Tibial artery (tissue), 4 donors: ENCODE measurements at places on chromosomes 13 and 19.

GRCh38 chr19:3459089-3459881, 21.0 kb downstream of the SMIM24 start:
- peak; percentile 94 for DNase-seq

DNA sequence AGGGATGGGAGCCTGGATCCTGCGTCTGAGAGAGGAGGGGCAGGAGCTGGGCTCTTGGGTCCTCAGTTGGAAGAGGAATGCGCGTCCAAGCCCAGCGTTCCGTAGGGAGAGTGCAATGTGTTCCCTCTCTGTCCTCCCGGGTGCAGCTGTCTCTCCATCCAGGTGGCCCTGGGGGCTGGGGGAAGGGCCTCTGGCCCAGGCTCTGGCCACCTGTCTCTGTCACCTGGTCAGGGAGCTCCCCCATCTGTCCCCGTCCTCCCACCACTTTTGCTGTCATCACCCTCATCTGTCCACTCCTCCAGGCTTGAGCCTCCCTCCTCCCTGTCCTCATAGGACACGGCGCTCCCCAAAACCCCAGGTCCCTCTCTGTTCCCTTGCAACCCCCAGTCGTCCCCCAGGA, 3.7 kb upstream of the SBK2 start:
- DNase-seq, result no peak

DNA sequence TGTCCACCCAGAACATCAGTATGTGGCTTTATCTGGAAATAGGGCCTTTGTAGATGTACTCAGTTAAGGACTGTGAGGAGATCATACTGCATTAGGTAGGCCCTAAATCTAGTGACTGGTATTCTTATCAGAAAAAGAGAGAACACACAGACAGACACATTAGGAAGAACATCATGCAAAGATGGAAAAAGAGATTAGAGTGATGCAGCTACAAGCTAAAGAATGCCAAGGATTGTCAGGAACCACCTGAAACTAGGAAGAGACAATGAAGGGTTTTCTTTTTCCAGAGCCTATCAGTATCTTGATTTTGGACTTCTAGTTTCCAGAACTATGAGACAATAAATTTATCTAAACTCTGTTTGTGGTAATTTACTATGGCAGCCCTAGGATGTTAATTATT, 15.0 kb upstream of the DZIP1 start:
- DNase-seq, result no peak

- DNase-seq, result no peak
Observed at GRCh38 chr13:97267418-97268059, 45.4 kb downstream of the MBNL2 start.

DNA sequence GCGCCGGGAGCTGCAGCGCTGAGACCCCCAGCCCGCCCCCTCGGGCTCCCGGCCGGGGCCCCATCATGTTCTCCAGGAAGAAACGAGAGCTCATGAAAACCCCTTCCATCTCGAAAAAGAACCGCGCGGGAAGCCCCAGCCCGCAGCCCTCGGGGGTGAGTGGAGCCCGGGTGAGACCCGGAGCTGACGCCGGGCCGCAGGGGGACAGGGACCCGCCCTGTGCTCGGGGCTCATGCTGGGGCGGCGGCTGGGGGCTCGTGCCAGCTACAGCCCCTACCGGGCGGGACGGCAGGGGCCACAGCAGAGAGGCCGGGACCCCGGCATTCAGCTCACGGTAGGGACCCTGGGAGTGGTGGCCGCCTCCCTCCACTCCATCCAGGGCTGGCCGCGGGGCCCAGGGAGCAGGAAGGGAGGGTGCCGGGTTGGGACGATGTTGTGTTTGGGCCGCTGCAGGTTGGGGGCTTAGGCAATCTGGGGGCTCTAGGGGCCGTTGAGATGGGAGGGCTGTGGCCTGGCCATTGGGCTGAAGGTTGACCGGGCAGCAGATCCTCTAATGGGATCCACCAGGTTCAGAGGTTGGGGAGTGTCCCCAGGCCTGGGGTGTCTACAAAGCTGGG, 482 bp downstream of the ARHGAP45 start:
- DNase-seq, result no peak

GRCh38 chr13:51453959-51454703, 1.3 kb upstream of the INTS6 start:
- peak; percentile 42 for DNase-seq

- no peak for DNase-seq
Observed at GRCh38 chr19:41462497-41462896, 19.5 kb downstream of the ERICH4 start.

- no peak for DNase-seq
Observed at GRCh38 chr19:875265-875879, 15.9 kb downstream of the CFD start.

GRCh38 chr19:56842412-56842811, 1.9 kb upstream of the PEG3 start:
- DNase-seq, result no peak

GRCh38 chr19:8151767-8152035, 2.3 kb upstream of the FBN3 start:
- DNase-seq, result no peak

DNA sequence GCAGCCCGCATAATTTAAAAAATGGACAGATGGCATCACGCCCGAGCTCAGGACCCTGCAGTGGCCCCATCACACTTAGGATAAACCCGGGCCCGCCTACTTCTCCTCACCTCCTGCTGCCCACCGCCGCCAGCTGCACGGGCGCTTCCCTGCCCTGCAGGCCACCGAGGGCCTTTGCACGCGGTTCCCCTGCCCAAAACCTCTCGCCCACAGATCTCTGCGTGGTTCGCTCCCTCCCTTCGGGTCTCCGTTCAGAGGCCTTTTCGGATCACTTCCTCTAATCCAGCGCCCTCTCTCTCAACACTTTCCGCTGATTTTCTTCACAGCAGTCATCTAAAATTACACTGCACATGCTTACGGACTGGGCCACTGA, 1.8 kb downstream of the SHISA7 start:
- no peak for DNase-seq

- DNase-seq, result no peak
Observed at GRCh38 chr13:93750676-93751075, 524.1 kb downstream of the GPC6 start.

GRCh38 chr13:46124967-46125933, 20.4 kb upstream of the CPB2 start:
- DNase-seq, result no peak

- DNase-seq, result no peak
Observed at GRCh38 chr13:21405309-21405708, 53.8 kb downstream of the ZDHHC20 start.

DNA sequence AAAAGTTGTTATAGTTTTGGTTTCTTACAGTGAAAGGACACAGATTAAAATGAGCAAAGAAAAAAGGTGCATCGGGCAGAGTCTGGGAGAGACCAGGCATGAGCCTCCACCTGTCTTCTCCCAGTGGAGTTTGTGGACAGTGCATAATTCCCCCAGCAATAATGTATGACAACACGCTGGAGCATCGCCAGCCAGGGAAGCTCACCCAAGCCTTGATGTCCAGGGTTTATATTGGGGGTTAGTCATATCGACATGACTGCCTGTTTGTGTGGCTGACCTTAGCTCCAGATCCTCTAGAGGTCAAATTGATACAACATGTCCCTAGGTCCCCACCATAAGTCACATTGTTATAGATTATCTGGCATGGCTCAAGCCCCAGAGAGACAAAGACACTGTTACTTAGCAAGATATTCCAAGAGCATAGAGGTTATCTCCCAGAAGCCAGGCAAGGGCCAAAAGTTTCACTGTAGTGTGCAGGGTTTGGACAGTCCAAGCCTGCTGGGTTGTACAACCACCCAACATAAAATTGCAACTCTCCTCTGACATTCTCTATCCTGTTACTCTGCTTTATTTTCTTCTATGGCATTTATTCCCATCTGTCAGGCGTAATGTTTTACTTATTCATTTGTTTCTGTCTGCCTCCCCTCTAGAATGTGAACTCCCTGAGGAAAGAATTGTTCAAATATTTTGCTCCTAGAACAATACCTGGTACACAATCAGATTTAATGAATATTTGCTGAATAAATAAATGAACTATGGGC, 5.6 kb upstream of the KLK13 start:
- no peak for DNase-seq

DNA sequence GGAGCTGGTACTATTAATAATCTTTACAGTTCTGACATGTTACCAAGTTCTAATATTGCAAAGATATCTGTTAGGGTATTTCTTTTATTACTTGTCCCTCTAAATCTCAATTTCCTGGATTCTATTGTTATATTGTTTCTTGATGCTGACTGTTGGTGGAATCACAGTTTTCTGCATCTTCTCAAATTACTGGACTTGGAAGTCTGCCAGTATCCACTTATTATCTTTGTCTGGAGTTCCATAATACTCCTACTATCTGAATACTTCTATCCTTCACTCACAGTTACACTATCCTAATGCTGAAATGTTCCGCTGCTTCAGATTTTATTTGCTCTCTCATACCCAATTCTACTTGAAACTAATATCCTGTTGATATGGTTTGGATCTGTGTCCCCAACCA, 1985.7 kb upstream of the PRR20A start:
- no peak for DNase-seq

- peak; percentile 80 for DNase-seq
Observed at GRCh38 chr19:43901395-43902390, 33.4 kb downstream of the ZNF45 start.

DNA sequence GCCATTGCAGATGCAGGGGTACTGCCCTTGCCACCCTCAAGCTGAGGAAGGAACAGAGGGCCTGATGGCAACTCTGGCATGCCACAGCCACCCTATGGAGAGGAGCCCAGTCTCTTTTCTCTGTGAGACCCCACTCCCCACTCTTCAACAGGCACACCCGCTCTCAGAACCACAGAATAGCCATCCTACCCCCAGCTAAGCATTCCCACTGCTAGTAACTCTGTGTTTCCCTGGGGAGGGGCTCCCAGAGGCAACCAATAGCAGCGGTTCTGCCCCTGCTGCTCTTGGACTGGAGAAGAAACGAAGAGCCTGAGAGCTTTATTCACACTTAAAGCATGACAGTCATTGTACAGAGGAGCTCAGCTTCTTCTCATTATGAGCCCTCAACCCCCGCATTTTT, 49.3 kb downstream of the UBL3 start:
- DNase-seq, result no peak

GRCh38 chr19:16042533-16043085, 33.7 kb upstream of the TPM4 start:
- no peak for DNase-seq
